ENCODE measurements at places on chromosomes 4 and X.

DNA sequence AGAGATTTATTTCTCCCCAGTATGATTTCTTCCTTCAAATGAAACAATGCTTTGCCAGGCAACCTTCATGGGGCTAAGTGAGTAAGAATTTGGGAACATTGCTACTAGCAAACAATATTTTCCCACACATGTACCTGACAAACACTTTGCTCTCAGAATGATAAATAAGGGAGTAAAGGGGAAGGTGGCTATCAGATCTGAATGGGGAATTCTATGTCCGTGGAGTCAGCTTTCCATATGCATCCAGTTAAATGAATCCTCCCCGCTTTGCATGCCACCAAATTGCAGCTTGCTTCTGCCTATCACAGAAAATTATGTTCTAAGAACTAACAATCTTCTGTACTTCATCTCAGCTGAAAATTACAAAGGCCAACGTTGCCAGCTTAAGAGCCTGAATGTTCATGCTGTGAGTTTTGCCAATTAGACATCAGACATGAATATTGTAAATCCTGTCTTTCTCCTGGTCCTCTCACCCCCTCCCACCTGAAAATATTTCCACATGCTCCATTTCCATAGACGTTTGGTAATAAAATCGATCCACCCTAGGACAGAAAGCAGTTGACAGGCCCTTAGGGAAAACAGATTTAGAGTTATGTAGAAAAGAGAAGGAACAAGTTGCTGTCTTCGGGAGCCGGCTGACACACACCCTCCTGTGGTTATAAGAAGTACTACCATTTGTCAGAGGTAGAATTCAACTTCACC, 6.3 kb downstream of the MEPE start:
- peak; percentile 31 for DNase-seq

DNA sequence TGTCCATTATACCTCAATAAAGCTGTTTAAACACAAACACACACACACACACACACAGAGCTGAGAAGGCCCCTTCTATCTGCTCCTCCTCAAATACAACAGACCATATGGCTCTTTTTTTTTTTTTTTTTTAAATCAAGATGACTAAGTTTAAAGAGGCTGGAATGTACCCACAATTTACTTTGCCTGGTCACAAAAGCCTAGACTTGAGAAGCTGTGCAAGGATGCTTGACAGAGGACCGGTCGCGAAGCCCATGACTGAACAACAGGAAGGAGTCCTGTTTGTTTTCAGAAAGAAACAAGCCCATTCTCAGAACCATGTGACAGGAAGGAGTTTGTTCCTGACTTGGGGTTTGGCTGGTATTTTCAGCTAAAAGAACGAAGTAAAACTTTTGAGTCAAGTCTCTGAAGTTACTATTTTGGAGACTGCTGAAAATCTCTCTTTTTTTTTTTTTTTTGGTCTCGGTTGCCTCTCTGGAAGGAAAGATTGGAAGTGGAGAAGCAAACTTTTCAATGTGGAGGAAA, 650.9 kb upstream of the TENM3 start:
- no peak for DNase-seq

- no peak for DNase-seq
These were observed 59.6 kb downstream of the UGT8 start for GRCh38 chr4:114658179-114658578.

DNA sequence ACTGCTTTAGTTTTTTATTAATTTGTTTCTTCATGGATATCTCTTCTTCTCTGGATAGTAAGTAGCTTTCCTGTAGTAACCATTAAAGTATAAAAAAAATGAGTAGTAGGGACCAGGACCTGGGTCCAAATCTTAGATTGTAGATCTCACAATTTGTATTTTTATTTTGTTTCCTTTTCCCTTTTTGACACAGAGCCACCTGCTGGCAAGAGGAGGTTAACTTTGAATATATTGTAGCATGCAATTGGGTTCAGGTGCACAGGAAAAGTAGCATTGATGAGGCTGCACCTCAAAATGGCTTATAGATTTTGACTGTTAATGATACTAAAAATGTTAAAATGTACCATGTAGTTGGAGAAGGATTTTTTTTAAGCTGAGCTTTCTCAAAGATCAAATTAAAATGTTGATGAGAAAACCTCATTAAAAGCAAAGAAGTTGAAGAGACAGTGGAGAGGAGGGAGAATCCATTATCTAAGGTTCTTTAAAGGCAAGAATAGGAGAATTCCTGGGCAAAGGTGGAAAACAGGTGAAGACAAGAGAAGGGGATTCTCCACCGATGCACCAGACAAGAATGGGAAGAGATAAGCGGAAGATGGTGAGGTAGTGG, 48.3 kb upstream of the HPGDS start:
- peak; percentile 23 for DNase-seq

- no peak for DNase-seq
These were observed 228.1 kb upstream of the HAND2 start for GRCh38 chr4:173758132-173758531.

DNA sequence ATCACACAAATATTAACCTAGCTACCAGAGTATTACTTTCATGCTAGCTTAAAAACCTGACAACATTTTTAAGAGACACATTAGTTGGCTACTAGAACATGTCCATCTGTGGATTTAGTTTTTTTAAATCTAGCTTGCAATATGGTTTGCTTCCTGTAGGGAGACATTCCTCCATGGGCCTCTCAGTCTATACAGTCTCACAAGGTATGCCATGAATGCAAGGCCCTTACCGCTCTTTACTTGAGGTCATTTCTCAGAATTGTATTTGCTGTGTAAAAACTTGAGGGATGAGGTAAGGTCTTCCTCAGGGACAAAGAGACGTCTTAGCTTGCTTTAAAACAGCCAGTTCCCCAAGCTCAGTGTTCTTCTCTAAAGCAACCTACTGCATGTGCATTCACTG, 26.9 kb downstream of the UBA6 start:
- no peak for DNase-seq

GRCh38 chr4:184255361-184255760, 37.7 kb upstream of the ENPP6 start:
- DNase-seq: no peak

DNA sequence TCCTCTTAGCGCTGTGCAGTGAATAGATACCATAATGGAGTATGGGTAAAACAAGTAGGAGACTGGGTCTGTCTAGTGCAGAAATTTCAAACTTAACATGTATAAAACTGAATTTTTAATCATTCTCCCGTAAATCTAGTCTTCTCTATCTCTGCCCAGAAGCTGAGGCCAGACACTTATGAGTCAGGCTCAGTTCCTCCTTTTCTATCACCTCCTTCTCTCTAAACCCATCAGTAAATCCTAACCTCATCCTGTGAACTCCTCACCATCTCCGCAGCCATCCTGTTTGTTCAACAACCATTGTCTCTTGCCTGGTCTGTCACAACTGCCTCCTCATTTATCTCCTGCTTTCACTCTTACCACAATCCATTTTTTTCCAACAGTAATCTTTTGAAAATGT, 19.8 kb upstream of the SGMS2 start:
- DNase-seq: no peak

DNA sequence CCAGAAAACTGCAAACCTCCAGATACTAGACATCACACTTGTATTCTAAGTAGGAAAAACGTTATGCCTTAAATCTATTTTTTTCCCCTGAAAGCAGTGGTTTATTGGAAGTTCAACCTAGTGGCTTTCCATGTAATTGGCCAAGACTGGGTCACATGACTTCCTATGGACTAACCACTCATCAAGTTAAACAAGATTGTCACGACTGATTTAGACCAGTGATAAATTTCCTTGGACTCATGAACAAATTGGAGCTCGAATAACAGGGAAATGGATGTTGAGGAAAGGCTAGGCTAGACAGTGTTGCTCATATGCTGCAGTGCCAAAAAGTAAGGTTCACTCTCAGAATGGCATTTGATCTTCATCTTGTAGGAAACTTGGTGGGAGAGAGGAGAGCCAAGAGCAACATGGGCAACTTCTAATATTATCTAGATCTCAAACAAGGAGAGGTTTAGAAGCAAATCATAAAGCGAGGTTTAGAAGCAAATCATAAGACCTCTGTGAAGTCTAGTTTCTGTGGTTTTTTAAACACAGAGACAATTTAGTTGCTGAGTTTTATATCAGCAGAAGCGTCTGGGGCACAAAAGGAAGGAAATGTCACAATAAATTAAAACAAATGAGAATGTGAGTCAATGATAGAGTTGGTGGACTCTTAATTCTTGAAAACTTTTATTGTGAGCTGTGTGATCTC, 165.6 kb upstream of the BOD1L1 start:
- no peak for DNase-seq

- DNase-seq: no peak
These were observed 24.3 kb upstream of the GPR34 start for GRCh38 chrX:41664375-41664901.

GRCh38 chr4:140188975-140189374, 35.0 kb upstream of the MAML3 start:
- no peak for DNase-seq

GRCh38 chr4:114249976-114250375, 270.5 kb upstream of the ARSJ start:
- DNase-seq: no peak

DNA sequence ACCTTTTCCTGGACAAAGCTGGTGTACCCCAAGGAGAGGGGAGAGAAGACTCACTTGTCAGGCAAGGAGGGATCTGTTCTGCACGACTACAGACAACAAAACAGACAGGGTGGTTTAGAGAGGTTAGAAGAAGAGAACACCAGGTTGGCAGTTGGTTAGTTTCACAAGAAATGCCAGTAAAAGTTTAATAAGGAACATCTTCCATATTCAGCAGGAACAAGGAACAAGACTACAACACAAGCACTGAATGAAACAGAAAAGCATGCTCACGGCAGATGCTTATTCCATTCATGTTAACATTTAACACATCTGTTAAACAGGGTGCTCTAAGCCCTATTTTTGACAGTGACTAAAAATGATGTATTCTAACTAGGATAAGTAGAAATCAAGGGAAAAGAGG, 158.2 kb downstream of the WDFY3 start:
- no peak for DNase-seq

DNA sequence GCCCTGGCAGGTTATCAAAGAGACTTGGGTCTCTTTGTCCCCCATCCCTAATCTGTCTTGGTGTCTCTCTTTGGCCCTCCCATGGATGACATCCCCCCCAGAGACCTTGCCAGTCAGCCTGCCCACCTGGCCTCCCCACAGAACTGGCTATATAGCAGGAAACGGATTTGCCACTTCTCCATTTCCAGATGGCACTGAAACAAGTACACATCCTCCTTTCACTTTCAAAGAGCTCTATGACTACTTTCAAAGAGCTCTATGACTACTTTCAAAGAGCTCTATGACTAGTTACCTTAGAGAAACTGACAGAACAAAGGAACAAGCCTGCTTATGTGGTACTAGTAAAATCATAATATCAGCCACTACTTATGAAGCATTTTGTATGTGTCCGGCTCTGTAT, 175.3 kb downstream of the MAML3 start:
- DNase-seq: no peak

- DNase-seq: no peak
These were observed 890.6 kb downstream of the STPG2 start for GRCh38 chr4:97252615-97253154.

DNA sequence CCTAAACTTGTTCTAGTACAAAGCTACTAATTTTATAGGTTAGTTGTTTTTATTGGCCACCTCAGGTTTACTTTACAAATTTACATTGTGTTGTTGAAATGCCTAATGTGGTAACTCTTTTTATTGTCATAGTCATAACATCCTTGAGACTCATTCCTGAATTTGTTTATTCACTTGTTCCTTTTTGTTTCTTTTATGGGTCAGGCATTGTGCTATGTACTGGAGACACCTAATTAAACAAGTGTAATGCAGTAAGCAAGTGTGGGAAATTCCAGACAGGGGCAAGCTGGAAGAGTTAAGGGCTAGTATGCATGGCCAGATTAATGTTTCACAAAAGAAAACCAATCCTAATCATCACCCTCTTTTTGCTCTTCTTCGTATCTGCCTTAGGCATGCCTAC, 30.5 kb upstream of the TTC29 start:
- no peak for DNase-seq

DNA sequence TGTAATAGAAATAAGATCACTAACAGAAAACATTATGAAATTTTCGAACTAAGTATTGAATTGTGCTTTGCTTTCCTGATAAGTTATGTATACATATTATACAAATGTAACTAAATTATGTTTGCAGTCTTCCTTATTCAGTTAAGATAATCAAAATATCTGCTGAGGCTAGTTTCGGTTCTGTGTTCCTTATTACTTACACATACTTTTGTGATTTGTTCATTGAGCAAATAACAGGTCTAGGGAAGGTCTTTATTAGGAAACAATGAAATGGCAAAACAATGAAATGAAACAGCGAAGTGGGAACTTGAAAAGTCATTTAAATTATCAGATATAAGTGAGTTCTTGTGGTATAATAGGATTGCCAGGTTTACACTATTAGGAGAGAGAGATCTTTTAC, 352.4 kb downstream of the GRIA2 start:
- no peak for DNase-seq

- no peak for DNase-seq
These were observed 178.7 kb upstream of the LDB2 start for GRCh38 chr4:17077105-17077504.

DNA sequence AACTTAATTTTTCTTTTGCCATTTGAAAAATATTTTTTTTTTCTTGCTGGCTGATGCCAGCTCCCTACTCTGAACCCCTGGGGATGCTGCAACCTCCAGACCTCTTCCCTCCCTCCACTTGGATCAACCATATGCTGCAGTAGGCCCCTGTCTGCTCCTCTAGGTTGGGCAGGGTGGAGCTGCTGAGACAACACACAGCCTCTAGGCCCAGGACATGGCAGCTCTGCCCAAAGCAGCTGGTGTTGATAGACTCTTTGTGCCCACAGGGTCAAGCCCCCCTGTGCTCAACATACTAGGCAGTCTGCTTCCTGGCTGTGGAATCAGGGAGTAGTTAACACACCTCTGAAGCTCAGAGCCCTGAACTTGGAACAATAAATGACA, 19.9 kb upstream of the CLNK start:
- DNase-seq: no peak

- no peak for DNase-seq
These were observed 10.4 kb downstream of the CASK start for GRCh38 chrX:41912923-41913322.

- peak; percentile 30 for DNase-seq
These were observed 75.1 kb downstream of the PRKX start for GRCh38 chrX:3638280-3638873.

All from erythroblast (primary cell).